ENCODE measurements at places on chromosomes 11 and 22.

DNA sequence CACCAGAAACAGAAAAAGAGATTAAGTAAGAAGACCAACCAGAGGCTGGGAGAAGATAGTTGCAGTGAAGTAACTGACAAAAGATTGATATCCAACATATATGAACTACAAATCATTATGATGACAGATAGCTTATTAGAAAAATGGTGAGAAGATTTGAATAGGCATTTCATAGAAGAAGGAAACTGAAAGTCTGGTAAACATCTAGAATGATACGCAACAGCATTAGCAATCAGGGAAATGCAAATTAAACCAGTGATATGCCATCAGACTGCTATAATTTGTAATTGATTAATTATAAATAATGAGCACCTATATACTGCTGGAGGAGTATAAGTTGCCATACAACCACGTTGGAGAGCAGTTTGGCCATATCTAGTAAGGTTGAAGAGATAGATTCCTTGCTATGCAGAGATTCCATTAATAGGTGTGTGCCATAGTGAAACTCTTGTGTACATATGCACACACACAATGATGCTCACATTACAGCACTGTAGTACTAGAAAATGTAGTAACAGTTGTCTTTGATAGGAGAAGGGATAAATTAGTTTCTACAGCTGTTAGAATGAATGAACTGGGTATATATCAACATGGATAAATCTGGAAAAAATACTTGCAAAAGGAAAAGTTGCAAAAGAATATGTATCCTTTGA is 20.5 kb downstream of the RNF169 start:
- no peak for DNase-seq

GRCh38 chr11:125945797-125946520 is at the start of gene VSIG10L2:
TSS of gene VSIG10L2 (plus strand) at chr11:125946044. CDS start at chr11:125946056, 12 bp downstream.
- no peak for DNase-seq

DNA sequence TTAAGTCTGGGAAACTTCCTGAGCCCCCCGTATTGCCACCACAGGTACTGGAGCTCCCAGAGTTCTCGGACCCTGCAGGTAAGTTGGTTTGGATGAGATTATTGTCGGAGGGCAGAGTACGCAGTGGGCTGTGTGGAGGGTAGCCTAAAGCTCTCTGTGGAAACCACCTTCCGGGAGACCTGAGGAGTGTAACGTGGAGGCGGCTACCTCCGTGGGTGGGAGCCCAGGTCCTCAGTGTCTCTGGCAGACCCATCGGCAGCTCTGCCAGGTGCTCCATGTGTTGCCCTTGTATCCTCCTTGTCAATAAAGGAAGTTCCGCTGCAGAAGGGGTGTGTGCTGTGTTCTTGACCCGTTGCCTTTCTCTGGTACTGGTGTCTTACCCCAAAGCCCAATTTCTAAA is 61.4 kb downstream of the SYT13 start:
- no peak for DNase-seq

DNA sequence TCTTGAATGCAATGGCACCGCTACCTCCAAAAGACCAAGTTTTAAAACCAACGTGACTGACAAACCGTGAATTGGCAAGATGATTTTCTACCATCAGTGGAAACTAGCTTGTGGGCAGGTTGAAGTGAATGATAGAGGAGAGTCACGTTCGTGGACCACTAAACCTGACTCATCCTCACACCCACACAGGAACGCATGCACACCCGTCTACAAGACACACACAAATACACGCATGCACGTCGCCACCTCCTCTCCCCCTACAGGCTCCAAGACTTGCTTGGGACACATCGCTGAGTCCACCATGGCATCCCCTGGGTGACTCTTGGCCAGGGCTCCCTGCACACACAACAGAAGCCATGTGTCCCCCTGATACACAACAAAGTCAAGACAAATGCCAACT is 14.4 kb downstream of the TMPRSS6 start:
- DNase-seq: no peak

DNA sequence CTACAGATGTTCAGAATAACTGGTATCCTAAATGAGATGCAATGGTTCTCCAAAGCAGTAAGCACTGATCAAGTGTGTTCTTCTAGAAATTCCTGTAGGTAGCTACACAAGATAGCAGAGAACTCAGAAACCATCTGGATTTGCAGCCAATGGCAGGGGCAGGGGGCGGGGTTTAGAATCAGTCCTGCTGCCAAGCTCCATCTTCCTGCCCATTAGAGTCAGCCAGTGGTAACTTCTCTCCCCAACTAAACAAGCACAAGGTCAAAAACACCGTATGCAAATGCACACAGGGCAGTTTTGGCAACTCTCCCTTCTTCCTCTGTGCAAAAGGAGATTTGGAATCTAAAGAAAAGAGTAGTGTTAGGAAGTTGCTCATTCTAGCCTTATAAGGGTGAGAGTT is 237.5 kb upstream of the CCDC90B start:
- DNase-seq: no peak

- DNase-seq: peak; percentile 81
Observed at GRCh38 chr22:49767355-49768062, 60.2 kb downstream of the BRD1 start.

- no peak for DNase-seq
Observed at GRCh38 chr11:118410055-118410745, 8.8 kb downstream of the ATP5MG start.

- DNase-seq: no peak
Observed at GRCh38 chr11:120577624-120578363, 66.2 kb downstream of the GRIK4 start.

DNA sequence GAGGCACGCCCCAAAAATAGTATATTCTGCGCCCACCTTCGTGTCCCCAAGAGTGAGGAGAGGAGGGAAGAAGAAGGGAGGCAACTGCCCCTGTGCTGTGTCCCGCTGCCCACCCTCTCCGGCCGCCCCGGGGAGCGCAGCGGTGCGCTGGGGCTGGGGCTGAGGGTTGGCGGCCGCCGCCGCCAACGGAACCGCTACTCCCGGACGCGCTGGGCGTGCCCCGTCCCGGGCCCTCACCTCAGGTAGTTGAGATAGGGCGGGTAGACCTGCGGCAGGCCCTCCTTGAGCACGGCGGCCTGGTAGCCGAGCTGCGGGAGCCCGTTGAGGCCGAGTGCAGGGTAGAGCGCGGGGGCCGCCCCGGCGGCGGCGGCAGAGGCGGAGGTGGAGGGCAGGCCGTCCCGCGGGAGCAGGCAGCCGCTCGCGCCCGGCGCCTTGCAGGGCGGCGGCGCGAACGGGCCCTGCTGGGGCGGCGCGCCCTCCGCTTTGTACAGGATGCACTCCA is 2.4 kb downstream of the PGR start:
- no peak for DNase-seq

All from cerebellar cortex (tissue), 1 donor.